ENCODE measurements at places on chromosomes 16 and 17.

DNA sequence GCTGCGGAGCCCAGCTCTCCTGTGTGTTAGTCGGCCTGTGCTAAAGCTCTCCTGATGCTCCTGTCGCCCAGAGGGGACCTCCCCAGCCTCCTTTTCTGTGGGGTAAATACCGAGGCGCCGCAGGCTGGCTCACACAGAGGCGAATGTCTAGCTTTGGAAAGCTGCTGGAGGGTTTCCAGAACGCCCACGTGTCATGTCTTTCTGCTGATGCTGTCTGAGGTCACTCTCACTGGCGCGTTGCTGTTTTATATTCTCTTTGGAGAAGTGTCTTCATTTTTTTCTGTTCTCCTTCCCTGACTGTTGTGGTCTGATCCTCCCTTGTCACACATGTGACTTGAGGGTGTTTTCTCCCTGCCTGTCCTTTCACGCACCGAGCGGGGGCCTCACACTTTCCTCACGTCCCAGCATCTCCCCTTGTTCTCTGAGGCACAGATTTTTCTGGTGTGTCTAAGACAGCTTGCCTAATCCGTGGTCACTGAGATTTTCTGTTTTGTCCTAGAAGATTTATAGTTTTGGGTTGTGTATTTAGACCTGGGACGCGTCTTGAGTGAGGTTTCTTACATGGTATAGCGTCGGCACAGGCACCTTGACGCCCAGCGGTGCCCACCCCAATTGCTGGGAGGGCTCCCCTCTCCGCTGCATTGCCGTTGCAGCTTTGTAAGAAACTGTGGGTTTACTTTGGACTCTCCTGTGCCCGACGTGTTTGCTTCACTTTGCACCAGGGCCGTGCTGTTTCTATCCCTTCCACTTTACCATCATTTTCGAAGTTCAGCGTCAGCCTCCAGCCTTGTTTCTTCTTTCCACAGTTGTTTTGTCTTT is 92.1 kb upstream of the ZNF750 start:
- peak; percentile 77 for DNase-seq

GRCh38 chr16:57475711-57476339 is 10.5 kb downstream of the DOK4 start:
- DNase-seq, result peak; percentile 81

DNA sequence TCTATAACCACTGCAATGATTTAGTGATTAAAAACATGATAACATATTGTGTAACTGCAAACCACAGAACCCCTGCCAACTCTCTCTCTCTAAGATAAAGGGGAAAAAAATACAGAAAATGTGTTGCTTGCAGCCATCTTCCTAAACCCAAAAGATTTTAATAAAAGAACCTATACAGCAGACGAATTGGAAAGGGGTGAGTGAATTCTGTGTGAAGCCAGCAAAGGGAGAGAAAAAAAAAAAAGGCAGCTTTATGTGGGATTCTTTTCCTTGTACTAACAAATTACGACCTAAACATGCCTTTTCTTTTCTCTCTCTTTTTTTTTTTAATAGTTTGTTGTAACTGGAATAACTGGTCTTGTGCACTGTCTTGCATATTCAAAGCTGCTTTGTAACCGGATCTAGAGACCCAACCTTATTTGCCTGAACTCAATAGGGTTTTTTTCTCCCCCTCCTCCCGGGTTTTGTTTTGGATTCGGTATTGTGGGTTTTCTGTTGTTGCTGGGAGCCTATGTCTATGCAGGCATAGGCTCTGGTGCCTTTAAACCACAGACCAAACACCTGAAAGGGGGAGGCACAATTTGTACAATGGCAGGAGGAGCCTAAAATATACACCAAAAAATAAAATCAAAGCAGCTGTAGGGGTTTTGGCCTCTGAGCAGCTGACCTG is 7.0 kb upstream of the ZFHX3 start:
- DNase-seq, result no peak

DNA sequence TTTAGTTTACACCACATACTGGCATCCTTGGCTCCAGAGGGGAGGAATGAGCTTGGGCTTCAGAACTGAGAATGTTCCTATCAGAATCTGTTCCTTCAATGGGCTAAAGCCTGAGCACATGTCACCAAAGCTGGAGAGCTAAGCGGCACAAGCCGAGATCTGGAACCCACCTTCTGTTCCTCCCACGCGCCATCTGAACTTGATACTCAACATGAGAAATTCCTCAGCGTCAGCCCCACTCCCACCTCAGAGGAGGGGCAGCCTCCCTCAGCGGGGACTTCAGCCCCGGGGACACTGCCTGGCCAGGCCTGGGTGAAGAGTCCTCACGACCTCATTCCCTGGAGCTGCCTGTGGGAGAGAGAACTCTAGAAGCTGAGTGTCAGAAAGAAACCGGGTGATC is 22.8 kb upstream of the SLC47A1 start:
- no peak for DNase-seq

GRCh38 chr16:1494129-1494640 is 1.0 kb downstream of the TELO2 start:
- no peak for DNase-seq

DNA sequence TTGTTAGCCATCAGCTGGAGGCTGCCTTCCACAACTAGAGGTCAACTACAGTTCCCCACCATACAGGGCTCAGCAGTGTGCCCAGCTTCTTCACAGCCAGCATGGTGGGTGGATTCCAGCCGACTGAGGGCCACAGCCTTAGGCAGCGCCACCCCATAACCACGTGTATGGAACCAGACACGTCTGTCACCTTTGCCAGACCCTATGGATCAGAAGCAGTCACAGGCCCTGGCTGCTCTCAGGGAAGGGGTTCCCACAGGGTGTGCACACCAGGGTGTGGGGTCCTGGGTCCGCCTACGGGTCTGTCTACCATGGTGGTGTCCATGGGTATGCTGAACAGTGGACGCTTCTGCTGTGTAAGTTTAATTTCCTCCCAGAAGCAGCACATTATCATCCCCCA is 265.0 kb upstream of the FOXF1 start:
- no peak for DNase-seq

GRCh38 chr16:89565506-89566372 is 5.3 kb downstream of the RPL13 start:
- DNase-seq, result no peak

GRCh38 chr16:59573528-59574271 is 839.6 kb upstream of the GOT2 start:
- DNase-seq, result no peak

DNA sequence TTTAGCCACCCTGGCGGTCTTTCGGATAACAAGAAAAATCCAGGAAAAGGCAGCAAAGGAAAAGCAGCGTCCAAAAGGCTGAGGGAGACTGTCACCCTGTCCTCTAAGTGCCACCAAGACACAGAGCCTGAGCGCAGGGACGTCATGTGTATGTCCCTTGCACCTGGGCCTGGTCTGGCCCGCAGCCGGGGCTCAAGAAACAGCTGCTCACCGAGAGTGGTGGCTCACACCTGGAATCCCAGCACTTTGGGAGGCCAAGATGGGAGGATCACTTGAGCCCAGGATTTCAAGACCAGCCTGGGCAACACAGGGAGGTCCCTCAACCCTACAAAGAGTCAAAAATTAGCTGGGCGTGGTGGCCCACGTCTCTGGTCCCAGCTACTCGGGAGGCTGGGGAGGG is 9.2 kb upstream of the MEAK7 start:
- DNase-seq, result no peak

DNA sequence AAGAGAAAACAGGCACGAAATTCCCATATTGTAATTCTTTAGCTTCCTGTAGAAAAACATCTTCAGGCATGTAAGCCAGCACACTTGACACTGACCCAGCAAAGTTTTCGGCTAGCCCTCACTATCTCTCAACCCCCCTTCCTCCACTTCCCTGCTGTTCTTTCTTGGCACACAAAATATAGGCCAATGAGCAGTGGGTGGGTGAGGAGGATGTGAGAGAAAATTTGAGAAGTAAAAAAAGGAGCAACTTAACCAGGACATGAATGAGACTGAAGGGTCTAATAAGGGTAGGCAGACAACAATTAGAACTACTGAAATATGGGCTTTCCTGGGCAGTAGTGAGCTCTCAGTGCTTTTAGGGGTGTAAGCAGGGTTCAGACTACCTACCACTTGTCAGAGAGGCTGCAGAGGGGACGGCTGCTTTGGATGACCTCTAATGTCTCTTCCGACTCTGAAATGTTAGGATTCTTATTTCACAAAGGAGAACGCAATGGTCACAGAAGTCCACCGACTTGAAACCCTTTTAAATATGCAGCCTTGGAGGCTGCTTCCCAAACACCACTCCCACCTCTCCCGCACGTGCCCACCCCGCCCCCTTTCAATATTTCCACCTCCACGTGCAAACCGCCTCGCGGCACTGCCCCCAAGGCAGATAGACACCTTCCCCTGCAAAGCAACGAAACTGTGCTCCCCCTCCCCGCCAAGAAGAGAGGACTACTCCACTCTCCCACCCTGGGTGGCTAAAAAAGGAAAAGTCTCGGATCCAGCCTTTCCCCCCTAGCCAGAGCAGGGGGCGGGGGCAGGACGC is 889 bp downstream of the MBTD1 start:
- no peak for DNase-seq

DNA sequence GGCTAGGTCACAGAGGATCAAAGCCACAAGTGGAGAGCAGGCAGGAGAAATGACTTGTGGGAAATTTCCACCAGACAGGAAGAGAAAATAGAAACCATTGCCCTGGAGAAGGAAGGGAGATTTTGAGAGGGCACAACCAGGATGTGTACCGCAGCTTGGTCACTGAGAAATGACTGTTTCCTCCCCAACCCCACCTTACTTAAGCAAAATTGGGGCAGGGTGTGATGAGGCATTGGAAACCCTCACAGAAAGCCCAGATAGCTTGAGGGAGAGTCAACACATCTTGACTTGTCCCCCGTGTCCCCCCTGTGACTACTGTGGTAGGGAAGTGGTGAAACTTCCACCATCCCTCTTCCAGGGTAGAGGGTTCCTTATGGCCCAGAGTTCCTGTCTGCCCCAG is 113.5 kb upstream of the FAM20A start:
- DNase-seq, result no peak

- no peak for DNase-seq
Measured at GRCh38 chr16:88561485-88562359, 8.5 kb upstream of the ZC3H18 start.

DNA sequence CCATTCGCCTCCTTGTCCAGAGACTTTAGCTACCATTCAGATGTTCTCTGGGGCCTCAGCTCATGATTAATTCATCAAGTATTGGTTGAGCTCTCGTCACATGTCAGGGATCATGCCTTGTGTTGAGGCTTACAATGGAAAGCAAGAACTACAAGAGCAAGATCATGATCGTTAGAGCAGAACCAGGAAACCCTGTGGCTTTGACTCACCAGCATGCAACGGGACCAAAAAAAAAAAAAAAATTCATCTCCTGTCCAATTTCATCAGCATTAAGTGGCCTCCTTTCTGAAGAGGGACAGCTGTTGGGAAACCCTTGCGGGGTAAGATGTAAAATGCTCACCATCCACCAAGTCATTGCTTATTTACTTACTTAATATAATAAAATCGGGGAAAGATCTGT is 12.1 kb upstream of the USP10 start:
- no peak for DNase-seq

- no peak for DNase-seq
Measured at GRCh38 chr17:41377546-41377945, 4.6 kb downstream of the KRT34 start.

DNA sequence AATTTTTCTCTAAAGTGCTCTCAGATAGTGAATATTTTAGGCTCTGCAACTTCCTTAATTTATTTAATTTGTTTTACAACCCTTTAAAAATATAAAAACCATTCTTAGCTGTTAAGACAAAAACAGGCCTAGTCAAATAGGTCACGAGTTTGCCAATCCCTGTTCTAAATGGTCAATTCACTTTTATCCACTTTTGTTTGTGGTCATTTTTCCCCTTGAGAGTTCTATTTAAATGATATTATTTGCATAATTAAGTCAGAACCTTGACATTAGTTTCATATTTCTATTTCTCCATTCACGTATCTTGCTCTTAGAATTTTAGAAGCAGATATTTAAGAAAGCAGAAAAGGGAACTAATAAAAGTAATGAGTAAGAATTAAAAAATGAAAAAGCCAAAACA is 4.0 kb downstream of the AMFR start:
- DNase-seq, result no peak

- DNase-seq, result no peak
Measured at GRCh38 chr17:62818526-62818925, 10.4 kb upstream of the MARCHF10 start.

DNA sequence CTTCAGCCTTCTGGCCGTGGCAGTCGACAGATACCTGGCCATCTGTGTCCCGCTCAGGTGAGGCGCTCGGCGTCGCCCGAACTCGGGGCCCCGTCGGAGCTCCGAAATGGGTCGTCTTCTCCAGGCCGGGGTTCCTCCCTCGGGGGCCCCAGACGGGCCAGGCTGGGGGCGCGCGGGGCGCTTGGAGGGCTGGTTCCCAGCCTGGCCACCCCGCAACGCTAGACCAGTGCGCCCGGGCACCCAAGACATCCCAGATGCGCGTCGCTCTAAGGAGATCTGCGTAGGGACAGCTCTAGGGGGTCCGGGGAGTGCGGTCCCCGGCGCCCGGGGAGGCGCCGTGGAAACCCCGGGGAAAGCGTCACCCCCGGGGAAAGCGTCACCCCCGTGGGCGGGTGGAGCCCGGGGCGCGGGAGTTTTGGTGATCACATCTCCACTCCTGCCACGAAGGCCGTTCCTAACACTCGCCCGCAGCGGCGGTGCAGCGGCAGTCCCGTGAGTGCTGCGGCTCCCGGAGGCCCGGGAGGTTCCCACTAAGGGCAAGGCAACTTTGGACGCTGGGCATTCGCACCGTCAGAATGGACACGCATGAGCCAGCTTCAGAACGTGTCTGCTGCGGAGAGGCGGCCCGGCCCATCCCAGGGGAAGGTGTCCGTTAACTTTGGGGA is 729 bp downstream of the ADORA2B start:
- no peak for DNase-seq

- DNase-seq, result no peak
Measured at GRCh38 chr16:83530293-83530692, 277.5 kb upstream of the HSBP1 start.

DNA sequence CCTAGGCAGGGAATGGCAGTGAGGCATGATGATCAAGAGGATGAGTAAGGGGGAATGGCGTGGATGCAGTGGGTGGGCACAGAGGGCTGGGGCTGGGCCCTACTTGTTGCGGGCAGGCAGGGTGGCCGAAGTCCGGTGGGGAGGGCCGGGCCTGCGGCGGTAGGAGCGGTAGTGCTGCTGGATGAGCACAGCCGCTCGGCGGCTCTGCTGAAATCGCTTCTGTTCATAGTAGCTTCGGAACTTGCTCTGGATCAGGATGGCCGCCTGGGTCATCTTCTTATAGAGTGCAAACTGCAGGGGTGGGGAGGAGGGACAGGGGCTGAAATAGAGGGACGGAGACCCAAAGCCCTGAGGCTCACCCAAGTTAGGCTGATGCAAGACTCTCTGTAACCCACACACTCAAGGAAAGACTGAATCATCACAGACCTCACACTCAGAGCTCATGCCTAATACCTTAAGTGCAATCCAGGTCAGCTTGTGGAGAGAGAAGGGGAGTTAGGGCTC is 1.5 kb upstream of the SPAG7 start:
- DNase-seq, result no peak
